Activated CD4-positive, alpha-beta T cell treated with anti-CD3 and anti-CD28 coated beads, Interleukin-2, amount 50 U/mL, for 16 hours (primary cell): ENCODE measurements at places on chromosomes 1 and 21.

- DNase-seq, result peak; percentile 70
Measured at GRCh38 chr1:161727256-161727924, 6.0 kb downstream of the FCRLB start.

- DNase-seq, result no peak
Measured at GRCh38 chr1:42834803-42835202, 11.6 kb upstream of the ZNF691 start.

DNA sequence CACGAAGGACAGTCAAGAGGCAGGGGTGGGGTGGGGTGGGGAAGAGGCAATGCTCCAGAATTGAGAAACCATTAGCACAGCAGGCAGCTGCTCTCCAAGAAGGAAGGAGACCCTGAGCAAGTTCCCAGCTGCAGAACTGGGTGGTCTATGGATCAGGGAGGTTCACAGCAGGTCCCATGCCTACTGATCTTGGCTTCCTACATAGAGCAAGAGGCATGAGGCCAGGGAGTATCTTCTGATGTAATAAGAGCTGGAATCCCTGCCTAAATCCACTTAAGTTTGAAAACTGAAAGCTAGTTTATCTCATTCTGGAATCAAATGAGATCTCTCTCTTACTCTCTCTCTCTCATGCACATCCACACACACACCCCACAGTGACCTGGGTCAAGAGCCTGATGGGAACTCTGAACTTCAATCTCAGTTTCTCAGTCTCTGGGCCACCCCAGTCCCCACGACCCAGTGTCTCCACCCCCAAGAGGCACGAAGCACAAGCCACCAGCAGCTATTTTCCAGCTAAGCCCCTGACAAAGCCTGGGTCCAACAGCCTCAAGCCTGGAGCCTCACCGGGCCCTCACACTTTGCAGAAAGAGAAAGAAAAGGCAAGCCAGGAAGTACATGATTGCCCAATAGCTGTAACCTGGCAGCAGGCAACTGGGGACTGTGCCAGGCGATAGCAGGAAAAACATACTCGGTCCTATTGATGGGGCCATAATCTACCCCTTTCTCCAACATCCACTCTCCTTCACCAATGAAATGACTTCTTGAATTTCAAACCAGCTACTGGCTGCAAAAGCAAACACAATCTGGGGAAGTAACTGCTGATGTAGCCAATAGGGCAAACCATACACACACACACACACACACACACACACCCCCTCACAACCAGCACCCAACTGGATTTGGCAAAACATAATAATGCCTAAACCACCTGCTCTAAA lies 2.2 kb downstream of the NUAK2 start:
- no peak for DNase-seq

- DNase-seq, result no peak
Measured at GRCh38 chr1:221839321-221839720, 97.4 kb upstream of the DUSP10 start.

DNA sequence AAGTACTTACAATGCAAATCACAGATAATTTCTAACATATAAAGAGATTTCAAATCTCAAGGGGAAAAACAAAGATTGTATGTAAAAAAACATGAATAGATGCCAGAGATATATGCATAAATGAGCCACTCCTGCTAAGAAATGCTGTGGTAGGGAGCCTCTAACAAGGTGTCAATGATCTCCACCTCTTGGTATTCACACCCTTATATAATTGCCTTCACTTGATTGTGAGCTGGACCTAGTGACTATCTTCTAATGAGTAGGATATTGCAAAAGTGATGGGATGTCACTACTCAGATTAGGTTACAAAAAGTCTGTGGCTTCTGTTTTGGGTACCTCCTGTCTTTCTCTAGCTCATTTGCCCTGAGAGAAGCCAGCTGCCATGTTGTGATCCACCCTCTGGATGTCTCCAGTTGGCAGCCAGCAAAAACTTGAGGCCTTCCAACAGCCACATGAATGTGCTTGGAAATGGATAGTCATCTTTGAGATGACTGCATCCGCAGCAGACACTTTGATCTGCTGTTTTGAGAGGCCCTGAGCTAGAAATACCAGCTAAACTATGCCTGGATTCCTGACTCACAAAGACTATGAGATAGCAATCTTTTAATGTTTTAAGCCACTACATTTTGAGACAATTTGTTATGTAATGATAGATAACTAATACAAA lies 196.1 kb upstream of the FGGY start:
- DNase-seq, result no peak

- no peak for DNase-seq
Measured at GRCh38 chr1:228901936-228902681, 166.8 kb downstream of the RHOU start.

GRCh38 chr1:196477262-196477661 lies 131.0 kb downstream of the KCNT2 start:
- DNase-seq, result no peak

DNA sequence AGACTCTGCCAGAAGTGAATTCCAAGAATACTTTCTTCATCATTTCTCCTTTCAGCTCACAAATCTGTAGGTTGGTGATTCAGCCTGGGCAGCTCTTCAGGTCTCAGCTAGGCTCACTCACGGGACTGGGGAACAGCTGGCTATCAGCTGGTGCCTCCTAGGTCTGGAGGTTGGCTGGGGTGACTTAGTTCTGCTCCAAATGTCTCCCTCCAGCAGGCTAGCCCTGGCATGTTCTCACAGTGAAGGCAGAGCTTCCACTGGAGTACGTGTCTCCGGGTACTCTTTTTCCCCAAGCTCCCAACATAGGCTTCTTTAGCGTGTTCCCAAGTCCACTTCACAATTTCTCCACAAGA lies 12.5 kb upstream of the VAMP4 start:
- no peak for DNase-seq

GRCh38 chr1:40665335-40666171 lies at the start of gene RIMS3:
Gene RIMS3, minus strand, starts transcription at chr1:40665682. Its CDS starts 23,757 bp downstream, at chr1:40641925.
- peak; percentile 82 for DNase-seq

DNA sequence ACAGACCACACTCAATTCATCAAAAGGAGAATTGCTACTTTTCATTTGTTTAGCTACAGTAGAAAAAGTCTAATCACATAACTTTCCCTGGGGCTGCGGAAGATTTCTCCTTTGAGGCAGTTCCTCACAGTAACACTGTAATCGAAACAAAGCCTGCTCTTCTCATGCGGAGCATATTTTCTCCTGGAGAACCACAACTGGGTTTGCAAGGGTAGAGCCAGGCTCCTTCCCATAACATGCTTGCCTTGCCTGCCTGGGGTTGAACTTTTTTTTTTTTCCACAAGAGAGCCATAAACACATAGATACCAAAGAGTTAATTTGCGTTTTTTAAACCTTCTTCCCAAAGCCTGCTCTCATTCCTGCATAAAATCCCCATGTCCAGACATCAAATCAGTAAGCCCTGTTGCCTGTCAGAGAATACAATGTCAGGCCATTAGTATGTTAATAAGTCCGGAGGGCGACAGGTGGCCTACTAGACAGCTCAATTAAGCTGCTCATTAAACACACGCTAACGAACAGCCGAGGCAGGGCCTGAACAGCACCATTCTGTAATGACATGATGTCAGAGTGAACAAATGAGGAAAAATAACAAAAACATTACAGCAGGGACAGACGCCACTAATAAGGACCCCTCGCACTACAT lies 107.1 kb upstream of the OLIG2 start:
- DNase-seq, result no peak

DNA sequence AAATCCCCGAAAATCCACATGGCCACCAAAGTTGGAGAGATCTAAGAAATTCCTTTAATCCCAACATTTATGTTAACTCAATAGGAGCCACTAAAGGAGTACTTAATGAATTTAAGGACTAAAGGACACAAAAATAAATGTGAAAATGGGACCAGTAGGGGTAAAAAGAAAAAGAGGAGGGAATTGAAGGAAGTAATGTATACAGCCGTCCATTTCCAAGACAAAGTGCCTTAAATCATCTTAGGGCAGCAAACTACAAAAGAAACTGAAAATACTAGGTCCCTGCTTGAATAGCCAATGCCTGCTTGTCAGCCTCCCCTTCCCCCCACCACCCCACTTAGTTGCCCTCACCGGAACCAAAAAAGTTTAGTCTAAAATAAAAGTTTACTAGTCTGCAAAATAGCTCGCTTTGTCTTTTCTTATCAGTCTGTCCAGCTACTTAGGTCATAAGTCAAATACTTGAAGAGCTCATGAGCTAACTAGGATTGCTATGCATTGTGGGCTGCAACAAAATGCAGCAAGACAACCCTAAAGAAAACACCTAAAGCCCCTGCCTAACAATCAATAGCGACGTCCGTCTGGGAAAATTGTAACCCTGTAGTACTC lies 66.3 kb upstream of the TLR5 start:
- DNase-seq, result no peak

- DNase-seq, result no peak
Measured at GRCh38 chr1:158924677-158925076, 6.7 kb upstream of the PYHIN1 start.

DNA sequence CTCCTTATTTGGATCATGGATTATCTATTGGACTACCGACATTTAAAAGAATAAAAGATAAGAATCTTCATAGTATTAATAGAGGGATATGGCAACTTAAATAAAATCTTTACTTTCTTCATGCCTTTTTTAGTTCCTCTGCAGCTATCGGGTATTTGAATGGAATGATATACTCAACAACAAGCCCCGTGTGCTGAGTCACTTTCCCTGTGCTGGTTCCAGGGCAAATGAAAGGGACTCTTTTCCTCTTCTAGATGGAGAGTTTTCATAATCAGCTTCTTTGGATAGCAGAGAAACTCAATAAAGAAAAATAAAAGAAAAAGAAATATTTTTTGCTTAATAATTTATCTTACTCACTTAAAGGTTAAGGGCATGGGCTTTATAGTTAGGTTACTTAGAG lies 213.7 kb downstream of the LRRC40 start:
- DNase-seq, result no peak

DNA sequence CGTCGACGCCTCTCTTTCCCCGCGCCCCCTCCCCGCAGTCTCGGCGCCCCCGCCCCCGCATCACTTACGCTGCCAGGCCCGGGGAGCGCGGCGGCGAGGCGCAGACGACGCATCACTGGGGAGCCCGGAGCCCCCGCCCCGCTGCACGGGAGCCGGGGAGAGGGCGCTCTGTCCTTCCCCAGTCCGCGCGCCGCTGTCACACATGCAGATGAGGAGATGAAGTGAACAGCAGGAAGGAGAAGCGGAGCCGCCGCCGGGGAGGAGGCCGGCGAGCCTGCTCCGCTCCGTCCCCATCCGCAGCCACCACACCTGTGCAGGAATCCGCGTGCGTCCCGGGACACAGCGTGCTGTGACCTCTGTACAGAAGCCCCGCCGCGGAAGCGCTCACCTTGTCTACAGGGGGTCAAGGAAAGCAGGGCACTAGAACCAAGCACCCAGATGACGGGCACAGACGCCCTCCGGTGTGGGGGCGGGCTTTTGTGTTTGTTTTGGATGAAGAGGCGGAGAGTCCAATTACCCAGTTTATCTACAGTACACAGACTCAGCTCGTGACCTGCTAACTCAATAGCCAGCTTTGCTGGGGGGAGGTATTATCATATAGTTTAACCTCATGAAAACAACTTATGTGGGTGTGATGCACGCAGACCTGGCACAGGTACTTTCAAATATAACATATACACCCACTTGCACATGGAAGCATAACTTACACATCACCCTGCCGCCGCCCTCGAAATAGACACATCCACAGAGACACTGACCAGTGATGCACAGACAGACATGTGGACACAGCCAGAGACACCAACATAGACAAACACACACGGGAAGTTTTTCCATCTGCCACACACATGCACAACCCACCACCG lies 12.4 kb downstream of the KLHDC8A start:
- no peak for DNase-seq

DNA sequence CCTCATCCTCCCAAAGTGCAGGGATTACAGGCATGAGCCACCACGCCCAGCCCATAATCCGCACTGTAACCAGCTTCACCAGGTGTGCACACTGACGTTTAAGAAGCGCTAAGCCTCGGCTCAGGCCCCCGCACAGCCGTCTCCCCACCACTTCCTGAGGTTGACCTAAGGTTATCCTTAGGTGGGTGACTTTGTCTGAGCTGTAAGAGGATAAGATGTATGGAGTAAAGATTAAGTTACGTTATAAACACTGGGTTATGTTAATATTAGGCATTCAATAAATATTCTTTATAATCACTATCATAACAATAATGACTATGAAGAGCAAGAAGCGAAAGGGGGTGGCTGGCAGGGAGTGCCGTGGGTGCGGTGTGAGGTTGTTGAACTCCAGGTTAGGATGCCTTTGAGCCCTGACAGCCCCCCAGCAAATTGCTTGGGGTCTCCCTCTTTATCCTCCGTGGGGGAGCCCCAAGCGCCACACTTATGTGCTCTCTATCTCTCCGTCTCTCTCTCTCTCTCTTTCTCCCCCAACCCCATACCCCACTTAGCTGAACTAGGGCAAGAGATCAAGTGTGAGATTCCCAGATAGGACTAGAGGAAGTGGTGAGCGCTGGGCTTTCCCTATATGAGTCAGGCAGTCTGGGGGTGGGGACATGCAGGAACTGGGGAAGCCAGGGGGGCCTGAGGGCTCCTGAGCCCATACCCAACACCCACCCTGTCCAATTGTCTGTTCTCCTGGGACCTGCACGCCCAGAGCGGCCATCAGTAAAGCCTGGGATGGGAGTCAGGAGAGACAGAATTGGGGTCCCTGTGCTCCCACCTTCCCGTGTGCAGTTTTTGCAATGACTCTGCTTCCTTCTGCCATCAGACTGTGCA lies 7.6 kb downstream of the EFHD2 start:
- peak; percentile 75 for DNase-seq

- no peak for DNase-seq
Measured at GRCh38 chr1:53896635-53897229, 2.7 kb downstream of the DIO1 start.

- DNase-seq, result no peak
Measured at GRCh38 chr1:24018611-24019580, 38.8 kb upstream of the SRSF10 start.

DNA sequence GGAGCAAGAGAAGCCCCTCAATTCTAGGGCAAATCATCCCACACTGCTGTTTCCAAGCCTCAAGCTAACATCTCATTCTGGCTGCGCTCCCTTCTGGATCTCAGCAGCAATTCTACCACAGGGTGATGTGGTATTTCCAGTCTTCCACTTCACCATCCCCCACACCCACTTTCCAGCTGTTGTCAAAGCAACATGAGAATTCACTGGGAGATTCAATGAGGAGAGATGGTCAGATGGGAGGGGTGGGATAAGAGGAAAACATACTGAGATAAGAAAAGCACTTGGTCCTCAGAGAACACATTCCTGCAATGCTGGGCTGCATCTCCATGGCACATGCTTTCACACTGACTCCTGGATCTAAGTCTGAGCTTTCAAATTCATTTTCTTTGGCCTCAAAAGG lies 47.3 kb upstream of the LRRC52 start:
- DNase-seq, result no peak

DNA sequence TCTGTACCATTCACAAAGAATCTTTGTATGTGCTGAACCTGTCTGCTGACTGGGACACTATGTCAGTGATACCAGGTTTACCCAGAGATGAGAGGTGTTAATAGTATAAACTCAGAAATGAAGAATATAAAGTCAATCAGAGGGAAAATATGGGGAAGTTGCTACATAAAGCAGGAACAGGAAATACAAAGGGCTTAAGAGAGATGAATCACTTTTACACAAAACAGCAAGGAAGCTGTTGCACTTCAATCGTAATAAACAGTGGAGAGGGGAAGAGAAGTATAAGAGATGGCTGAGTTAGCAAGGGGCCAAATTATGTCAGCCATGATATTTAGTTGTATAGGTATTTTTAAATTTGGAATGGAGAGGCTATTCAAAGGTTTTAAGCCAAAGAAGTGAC lies 890.2 kb upstream of the NCAM2 start:
- no peak for DNase-seq

- peak; percentile 91 for DNase-seq
Measured at GRCh38 chr1:169586395-169587255, at the start of gene F5. Gene F5, minus strand, starts transcription at chr1:169586481. Its CDS starts 95 bp downstream, at chr1:169586386.
